Caki2 (cell line): ENCODE measurements at places on chromosomes 7 and 10. TPM values are rescaled to one million over a fixed set of nuclear protein-coding genes. Genes with fewer than 3 reads are reported as not detected.

Gene FAM25G
- total RNA-seq, result not detected in 2 replicates

Gene C7orf33
- total RNA-seq, result not detected in 2 replicates

Gene PIP
- total RNA-seq, result not detected in 2 replicates

Gene KNDC1
- total RNA-seq, result 0.90 and 1.1 TPM in 2 replicates

Gene TBXAS1
- 48.6 and 77.6 TPM in 2 replicates for total RNA-seq

Gene CDC14C
- not detected in 2 replicates for total RNA-seq

Gene AVL9
- 22.3 and 28.1 TPM in 2 replicates for total RNA-seq

Gene SLC26A3
- total RNA-seq, result not detected in 2 replicates

Gene UCN3
- not detected in 2 replicates for total RNA-seq

Gene IFIT1
- total RNA-seq, result 19.8 and 26.9 TPM in 2 replicates

Gene CTNNA3
- total RNA-seq, result not detected in 2 replicates

Gene MOGAT3
- not detected in 2 replicates for total RNA-seq

Gene EGFR
- total RNA-seq, result 52.7 and 53.3 TPM in 2 replicates

Gene GPRIN2
- total RNA-seq, result 4.3 and 6.3 TPM in 2 replicates

Gene SORBS1
- total RNA-seq, result 2.7 and 3.4 TPM in 2 replicates

Gene CABCOCO1
- 0.24 and 1.6 TPM in 2 replicates for total RNA-seq

Gene CLRN3
- total RNA-seq, result not detected in 2 replicates

Gene SPACDR
- not detected in 2 replicates for total RNA-seq

Gene TMEM184A
- total RNA-seq, result 13.4 and 16.6 TPM in 2 replicates

Gene MTPN
- 60.8 and 73.2 TPM in 2 replicates for total RNA-seq

Gene NEBL
- 5.4 and 7.4 TPM in 2 replicates for total RNA-seq

Gene SLC16A9
- total RNA-seq, result 4.9 and 8.9 TPM in 2 replicates

Gene FRAT1
- 1.0 and 1.2 TPM in 2 replicates for total RNA-seq

Gene PSMA2
- 172 and 187 TPM in 2 replicates for total RNA-seq

Gene MET
- 254 and 324 TPM in 2 replicates for total RNA-seq

Gene PDE1C
- 0.17 and 10.2 TPM in 2 replicates for total RNA-seq

Gene POLD2
- total RNA-seq, result 211 and 243 TPM in 2 replicates

Gene GNAT3
- not detected in 2 replicates for total RNA-seq

Gene ADCY1
- total RNA-seq, result 0.32 TPM in 1 of 2 replicates, not detected in the other

Gene ADAM12
- total RNA-seq, result 14.0 and 26.1 TPM in 2 replicates

Gene COA1
- 104 and 128 TPM in 2 replicates for total RNA-seq

Gene SPDYE3
- not detected in 2 replicates for total RNA-seq

Gene FAM237B
- not detected in 2 replicates for total RNA-seq

Gene SPDYE2
- total RNA-seq, result not detected in 2 replicates

Gene ARMC3
- 4.0 and 5.2 TPM in 2 replicates for total RNA-seq

Gene PRPS1L1
- not detected in 2 replicates for total RNA-seq

Gene KCNIP2
- 0.20 TPM in 1 of 2 replicates, not detected in the other for total RNA-seq

Gene GRM3
- not detected in 2 replicates for total RNA-seq

Gene ACTR1A
- total RNA-seq, result 79.3 and 94.4 TPM in 2 replicates

Gene LIPM
- not detected in 2 replicates for total RNA-seq

Gene CYP2C8
- 0.24 TPM in 1 of 2 replicates, not detected in the other for total RNA-seq

Gene MKX
- not detected in 2 replicates for total RNA-seq

Gene C10orf105
- not detected in 2 replicates for total RNA-seq

Gene ZNF804B
- total RNA-seq, result not detected in 2 replicates

Gene TUBAL3
- not detected in 2 replicates for total RNA-seq

Gene HOXA6
- 0.96 and 1.2 TPM in 2 replicates for total RNA-seq

Gene FAM200A
- 1.8 and 4.1 TPM in 2 replicates for total RNA-seq

Gene MSS51
- 0.41 TPM in 1 of 2 replicates, not detected in the other for total RNA-seq

Gene ATOH7
- total RNA-seq, result not detected in 2 replicates
